ENCODE measurements at places on chromosomes 2 and 18.

GRCh38 chr2:148643421-148643820 lies 1.1 kb upstream of the EPC2 start:
- no peak for DNase-seq

DNA sequence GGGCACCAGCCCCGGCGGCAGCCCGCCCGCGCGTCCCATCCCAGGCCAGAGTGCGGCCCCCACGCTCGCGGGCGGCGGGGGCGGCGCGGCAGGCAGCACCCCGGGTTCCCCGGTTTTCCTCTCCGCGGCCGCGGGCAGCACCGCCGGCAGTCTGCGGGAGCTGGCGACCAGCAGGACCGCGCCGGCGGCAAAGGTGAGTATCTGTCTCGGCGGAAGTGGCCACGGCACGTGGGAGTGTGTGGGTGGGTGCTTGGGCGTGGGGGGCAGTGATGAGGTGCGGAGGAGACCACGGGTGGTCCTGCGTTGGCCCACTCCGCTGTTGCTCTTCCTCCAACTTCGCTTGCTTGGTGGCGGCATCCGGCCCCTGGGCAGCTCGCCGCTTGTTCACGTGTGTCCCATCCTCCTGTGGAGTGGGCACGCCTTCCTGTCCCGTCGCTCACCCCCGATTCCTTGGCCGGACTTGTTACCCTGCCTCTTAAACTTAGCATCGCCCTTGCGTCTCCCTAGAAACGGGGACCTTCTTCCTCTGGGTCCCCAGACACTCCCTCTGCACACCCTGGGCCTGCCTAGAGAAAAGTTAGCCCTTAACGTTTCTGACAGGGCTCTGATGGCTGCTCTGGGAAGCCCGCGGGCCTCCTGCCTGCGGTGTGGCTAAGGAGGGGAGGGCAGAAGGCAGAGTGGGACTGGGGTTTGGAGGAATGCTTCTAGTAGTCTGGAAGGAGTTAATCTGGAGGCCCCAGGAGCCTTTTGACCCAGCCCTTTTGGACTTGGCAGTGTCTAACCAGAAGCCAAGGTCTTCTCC lies 1.1 kb downstream of the SH3RF3 start:
- peak; percentile 13 for DNase-seq

- DNase-seq, result peak; percentile 8
These were observed 53.5 kb downstream of the C18orf63 start for GRCh38 chr18:74368901-74369705.

DNA sequence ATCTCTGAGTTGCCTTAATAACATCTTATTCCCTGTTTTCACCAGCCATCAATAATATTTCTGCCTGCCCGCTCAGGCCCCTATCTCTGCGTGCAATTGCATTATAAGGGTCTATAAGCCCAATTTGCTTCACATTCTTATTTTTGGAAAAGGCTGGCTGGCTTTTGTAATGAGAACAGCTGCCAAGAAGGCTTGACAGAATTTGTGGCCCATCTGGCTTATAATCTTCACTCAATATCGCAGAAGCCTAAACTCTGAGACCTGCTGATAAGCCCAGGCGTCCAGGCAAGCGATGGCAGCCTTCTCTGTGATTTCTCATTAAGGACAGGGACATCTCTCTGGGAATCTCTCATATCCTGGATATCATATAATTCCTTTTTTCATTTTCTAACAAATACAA lies 1618.6 kb upstream of the CELF4 start:
- DNase-seq, result peak; percentile 34

DNA sequence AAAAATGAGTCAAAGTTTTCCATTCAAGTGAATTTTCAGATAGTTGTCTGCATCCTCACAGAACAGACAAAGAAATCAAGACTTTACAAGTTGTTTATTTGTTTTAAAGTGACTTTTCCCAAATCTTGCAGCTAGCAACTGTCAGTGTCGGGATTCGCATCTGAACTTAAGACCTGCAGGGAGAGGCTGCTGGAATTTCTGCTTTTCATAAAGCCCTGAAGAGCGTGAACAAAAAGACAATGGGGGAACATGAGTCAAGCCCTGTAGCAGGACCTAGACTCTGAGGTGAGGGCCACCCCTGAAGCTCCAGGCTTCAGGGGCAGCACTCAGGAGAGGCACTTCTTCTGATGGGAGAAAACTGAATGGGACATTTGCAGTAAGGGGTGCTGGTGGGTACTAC lies 108.2 kb upstream of the CTAGE1 start:
- DNase-seq, result no peak

DNA sequence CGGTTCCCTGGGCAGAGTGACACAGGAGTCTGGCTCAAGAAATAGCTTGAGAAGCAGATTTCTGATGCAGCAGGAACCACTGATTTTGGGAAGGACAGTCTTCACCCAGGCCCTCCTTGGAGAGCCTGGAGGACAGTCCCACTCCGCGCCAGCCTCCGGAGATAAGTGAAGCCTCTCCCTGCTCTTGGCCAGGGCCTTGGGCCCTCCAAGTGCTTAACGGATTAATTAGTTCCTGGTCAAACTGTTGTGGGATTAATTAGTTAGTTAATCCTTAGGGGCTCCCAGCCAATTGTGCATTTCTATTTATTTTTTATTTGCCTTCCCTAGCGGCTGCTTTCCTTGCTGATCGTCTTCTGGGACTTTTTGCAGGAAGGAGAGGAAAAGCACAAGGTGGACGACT lies 19.6 kb downstream of the CPLX4 start:
- no peak for DNase-seq

DNA sequence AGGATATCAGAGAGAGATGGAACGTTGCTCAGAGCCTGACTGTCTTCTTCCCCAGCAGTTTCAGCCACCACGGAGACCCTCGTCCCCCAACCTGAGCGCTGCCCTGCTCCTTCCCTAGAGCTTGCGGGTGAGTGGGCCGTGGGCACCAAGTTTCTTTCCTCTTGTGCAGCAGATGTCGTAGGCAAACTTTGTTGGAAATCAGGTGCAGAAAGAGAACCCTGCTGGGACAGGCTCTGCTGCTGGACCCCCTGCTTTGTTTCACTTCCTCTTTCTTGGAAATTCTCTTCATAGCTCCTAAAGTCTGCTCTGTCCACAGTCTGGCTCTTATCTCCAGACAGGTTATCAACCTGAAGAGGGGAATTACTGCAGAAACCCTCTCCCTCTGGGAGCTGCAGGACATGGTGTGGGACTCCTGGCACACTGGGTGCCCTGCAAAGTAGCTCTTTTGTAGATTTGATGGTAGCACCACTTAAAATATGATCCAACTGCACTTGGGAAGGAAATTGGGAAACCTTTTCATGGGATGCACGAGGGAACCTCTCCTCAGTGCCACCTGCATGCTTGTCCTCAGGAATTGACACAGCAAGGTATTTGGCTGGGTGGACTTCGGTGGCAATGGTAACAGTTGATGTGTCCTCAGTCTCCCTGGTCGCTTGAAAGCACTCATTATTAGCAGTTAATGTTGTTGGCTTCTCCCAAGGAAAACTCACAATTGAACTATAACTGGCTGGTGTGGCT lies 92.2 kb downstream of the ALPK2 start:
- DNase-seq, result no peak

DNA sequence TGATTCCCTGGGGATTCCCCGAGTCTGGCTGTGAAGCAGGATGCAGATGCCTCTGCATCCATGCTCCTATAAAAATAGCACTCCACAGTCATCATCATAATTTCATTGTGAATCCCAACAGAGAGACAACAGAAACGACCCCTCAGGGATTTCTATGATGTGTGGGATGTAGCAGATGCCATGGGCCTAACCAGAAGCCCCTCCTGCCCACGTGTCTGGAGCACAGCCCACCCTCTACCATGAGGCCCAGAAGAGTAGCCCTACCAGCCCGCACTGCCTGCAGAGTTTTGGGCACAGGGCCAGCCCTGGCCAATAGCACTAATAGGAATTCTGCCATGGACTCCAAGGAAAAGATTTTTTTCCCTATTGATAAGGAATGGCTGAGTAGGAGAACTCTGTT lies 66.6 kb downstream of the GYPC start:
- no peak for DNase-seq

- no peak for DNase-seq
These were observed 165.2 kb upstream of the BCL2L11 start for GRCh38 chr2:110955556-110955955.
